ENCODE measurements at places on chromosomes 1 and 21.

DNA sequence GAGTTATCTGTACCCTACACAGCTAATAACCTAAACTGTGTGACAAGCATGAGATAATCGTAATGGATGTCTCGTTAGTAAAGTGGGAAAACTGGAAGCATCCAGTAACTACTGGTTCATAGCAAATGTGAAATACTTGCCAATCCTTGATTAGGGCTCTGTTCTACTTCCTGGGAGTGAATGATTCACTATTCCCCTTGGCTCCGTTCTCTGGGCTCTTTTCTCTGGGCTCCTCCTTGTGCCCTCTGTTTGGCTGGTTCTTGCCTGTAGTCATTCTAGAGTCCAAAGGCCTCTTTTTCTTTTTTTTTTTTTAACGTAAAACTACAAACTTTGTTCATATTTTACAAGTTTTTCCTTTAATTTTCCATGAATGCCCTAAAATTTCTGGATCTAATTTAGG lies 465.8 kb upstream of the PLXNA2 start:
- no peak for DNase-seq

DNA sequence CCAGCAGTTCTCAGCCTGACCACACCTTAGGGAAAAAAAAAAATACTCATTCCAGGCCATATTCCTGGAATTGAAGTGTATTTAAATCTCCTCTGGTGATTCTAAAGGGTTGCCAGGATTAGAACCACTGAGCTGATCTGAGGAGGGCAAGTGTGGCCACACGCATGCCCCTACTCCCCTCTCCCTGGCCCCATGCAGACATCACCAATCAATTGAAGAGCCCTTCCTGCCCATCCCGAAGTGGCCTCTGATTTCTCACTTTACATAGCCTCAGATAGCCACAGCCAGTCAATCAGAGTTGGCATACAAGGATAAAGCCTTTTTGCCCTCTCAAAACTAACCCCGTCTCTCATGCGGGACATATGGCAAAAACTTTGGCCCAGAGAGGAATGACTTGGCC lies 84.5 kb upstream of the TMEM51 start:
- DNase-seq: no peak

- DNase-seq: no peak
These were observed 26.2 kb downstream of the SLC44A3 start for GRCh38 chr1:94846308-94846707.

GRCh38 chr1:153936011-153936802 lies 10.3 kb downstream of the DENND4B start:
- DNase-seq: no peak

DNA sequence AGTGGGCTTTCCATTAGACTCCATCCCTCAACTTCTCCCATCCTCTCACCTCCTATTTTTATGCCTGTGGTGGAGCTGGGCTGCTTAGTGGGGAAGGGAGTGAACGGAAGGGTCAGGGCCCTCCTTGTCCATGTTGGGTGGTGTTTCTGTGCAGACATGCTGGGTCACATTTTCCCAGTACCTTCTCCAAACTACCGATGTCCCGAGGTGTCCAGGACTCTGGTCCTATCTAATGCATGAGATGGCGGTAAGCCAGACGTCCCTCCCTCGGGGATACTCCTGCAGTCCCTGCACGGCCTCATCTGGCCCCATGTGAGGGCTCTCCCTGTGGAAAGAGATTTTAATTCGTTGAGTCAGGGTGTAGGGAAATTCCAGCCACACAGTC lies 61.0 kb downstream of the OBSCN start:
- no peak for DNase-seq

GRCh38 chr21:46322351-46323226 lies 1.1 kb downstream of the C21orf58 start:
- DNase-seq: peak; percentile 25

DNA sequence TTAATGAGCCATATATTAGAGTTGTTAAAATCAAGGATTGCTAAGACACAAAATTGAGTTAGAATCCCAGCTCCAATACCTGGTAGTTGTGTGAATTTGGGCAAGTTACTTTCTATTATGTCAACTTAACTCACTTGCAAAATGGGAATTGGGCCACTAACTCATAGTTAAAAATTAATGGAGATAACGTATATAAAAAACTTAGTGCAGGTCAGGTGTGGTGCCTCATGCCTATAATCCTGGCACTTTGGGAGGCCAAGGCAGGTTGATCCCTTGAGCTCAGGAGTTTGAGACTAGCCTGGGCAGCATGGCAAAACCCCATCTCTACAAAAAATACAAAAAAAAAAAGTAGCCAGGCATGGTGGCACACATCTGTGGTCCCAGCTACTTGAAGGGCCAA lies 57.5 kb downstream of the SRSF11 start:
- no peak for DNase-seq

DNA sequence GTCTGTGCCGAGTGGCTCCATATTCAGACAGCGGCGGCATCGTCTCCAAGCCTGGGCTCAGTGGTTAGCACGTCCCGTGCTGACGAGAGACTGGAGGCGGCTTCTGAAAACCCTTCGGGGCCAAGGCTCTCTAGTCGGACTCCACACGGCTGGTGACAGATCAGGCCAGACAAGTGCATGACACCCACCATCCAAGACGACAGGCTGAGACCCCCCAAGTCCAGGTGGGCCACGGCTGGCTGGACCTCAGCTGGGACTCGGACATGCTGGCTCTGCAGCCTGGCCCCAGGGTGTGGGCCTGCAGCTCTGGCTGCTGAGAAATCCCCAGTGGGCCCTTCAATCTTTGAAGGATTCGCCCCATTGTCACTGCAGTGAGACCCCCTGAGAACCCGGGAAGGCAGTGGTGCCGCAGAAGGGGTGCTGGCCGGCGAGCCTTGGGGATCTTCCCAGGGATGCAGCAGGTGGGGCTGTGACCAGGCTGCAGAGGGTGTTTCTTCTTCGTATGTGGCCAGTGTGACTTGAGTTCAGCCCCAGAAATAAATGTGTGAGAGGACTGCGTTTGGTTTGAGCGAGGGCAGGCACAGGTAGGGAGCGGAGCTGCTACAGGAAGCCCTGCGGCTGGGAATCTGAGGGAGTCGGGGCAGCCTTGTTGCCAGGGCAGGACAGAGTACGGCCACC lies 15.9 kb upstream of the SLC19A1 start:
- DNase-seq: no peak

DNA sequence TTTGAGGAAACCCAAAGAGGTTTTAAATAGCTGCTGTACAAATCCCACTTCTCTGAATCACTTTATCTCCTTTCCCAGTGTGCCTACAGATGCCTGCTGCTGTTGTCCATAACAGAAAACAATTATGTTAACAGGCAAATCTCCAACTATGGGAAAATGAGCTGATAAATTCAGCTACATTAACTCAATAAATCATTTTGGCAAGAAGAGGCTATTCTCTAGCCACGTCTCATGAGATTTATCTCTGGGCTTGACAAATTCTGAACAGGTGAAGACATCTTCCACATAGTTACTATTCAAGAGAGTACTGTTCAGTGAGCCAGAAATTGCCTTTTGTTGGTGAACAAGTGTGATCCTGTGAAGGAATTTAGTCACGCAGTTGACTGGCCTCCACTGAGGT lies 327.1 kb upstream of the FMN2 start:
- DNase-seq: no peak

- DNase-seq: peak; percentile 56
These were observed 52.4 kb upstream of the H6PD start for GRCh38 chr1:9181990-9182783.

DNA sequence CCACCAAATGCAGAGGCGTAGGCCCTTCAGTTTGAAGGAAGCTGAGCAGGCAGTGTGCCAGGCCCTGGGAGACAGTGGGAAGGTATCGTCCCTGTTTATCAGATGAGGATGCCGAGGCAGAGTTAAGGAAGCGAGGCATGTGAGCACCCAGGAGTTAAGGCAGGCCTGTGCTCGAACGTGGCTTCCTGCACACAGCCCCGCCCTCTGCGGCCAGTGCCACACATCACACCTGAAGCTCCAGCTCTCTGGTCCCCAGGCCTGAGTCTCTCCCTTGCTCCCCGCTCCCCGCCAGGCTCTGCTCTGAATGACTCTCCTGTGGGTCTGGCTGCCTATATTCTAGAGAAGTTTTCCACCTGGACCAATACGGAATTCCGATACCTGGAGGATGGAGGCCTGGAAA lies 32.1 kb downstream of the EPHX1 start:
- no peak for DNase-seq

DNA sequence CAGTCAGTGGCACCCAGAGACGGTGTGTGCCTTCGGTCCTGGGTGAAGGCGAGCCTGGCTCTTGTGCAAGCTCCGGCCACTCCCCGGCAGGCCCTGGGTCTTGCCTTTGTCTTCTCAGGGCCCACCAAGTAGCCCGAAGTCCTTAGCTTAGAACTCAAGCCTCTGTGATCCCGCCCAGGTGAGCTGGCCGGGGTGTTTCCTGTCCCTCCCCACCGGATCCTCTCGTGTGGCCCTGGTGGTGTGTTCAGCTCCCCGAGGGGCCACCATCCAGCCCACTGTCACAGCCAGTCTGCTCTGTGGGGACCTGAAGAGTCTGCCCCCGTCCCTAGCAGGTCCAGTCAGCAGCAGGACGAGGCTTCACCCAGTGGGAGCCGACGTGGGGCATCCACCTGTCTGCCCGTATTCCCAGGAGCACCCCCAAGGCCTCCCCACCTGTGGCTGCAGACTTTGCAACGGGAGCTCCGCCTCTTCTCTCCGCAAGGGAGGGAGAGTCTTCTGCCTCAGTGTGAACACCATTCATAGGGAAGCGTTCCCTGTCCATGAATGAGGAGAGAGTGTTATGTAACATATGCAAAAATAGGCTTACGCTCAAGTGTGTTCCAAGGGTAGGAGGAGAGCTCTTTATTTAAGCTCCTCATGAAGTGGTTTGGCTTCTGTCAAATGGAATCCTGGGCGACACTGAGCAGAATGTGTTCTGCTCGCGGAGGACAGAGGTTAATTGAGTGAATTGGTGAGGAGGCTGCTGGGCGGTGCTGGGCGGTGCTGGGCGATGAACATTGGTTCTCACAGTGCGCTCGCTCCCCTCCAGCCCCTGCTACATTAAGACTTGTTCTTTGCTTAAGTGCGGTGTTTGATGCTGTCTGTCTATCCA lies 108.9 kb downstream of the CRYAA start:
- no peak for DNase-seq

DNA sequence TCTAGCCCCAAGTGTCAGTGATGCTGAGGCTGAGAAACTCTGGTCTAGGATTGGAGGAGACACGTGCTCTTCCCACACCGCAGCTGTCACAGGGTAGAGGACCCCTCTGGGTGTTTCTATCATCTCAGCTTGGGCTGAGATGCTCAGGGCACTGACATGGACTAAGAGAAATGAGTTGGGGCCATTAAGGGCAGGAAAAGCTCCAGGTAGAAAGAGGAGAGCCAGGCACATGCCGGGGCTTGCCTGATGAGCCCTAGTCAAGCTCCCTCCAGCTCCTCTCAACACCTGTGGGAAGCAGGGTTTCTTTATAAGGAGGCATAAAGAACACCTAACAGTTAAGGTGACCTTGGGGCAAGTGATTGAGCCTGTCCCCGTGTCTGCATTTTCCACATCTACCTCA lies 17.3 kb downstream of the ABCA4 start:
- no peak for DNase-seq

DNA sequence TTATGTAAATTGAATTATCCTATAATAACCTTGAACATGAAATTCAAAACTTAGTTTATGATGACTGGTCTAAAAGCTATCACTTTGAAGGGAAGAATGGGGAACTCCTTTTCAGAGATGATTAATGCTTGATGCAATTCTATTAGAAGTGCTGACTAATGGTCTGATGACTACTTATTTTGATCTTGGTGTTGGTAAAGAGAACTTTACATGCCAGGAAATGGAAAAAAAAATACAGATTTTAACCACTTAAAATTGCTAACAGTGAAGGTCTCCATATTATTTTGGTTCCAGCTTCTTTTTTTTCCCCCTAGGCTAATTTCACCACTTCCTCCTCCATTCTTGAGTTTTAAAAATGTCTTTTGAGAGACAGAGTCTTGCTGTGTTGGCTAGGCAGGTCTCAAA lies 22.9 kb downstream of the S1PR1 start:
- no peak for DNase-seq

GRCh38 chr1:71339238-71339637 lies 258.4 kb upstream of the ZRANB2 start:
- no peak for DNase-seq

DNA sequence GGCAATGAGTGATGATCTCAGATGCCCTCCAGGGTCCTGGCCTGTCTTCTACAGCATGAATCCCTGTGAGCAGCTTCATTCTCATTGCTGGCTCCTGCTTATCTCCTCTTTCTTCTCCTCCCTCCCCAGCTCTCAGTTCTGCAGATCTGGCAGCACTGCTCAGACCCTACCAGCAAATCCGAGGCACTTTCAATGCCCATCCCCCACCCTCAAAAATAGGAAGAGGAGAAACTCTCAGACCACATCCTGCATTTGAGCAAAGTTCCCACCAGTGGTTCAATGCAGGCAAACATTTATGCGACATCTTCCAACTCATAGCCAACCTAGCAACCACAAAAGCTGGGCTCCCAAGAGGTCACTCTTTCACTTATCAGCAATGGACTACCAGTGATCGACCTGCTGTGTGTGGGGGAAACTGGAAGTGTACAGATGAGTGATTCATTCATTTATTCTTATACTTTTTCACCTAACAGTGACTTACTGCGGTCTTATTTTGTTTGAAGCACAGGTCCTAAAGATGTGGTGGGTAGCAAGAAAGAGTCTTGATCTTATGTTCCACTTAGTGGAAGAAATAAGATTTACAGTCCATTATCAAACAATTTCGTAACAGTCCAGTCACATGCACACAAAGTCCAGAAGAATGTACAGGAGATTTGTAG lies 5.8 kb upstream of the CHI3L2 start:
- peak; percentile 70 for DNase-seq

GRCh38 chr1:119724611-119725218 lies 13.0 kb downstream of the PHGDH start:
- no peak for DNase-seq

- no peak for DNase-seq
These were observed 112.8 kb downstream of the C1orf21 start for GRCh38 chr1:184499616-184500015.

GRCh38 chr1:235883261-235883927 lies 16.7 kb upstream of the LYST start:
- no peak for DNase-seq

DNA sequence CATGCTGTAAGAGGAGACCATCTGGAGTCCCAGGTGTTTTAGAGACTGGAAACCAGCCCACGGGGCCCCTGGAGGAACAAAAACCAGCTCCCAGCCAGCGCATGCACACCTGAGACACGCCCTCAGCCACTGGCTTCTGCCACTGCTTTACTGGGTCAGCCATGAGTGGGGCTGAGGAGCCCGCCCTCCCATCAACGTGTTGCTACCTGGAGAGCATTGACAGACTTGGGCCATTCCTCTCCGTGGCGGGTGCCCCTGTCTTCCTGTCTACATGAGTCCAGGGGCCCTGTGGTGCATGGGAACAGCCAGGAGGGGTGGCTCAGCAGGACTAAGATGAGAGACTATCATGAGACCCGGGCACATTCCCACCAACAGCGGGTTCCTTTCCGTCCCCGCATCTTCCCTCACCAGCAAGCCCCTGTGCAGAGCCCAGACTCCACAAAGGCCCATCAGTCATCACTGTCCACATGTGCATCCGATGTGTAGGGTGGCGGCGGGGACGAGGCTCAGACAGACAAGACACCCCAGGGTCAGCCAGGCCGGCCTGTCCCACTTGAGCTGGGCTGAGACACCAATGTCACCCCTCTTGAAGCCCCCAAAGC lies 45.4 kb upstream of the POFUT2 start:
- DNase-seq: no peak

- no peak for DNase-seq
These were observed 181.0 kb downstream of the GIPC2 start for GRCh38 chr1:78226784-78227183.

GRCh38 chr1:87501738-87502137 lies 173.1 kb downstream of the LMO4 start:
- DNase-seq: no peak

All from activated T-cell treated with anti-CD3 and anti-CD28 coated beads, Interleukin-2, amount 50 U/mL, for 72 hours (primary cell).